ENCODE measurements at places on chromosomes 1 and 21.

DNA sequence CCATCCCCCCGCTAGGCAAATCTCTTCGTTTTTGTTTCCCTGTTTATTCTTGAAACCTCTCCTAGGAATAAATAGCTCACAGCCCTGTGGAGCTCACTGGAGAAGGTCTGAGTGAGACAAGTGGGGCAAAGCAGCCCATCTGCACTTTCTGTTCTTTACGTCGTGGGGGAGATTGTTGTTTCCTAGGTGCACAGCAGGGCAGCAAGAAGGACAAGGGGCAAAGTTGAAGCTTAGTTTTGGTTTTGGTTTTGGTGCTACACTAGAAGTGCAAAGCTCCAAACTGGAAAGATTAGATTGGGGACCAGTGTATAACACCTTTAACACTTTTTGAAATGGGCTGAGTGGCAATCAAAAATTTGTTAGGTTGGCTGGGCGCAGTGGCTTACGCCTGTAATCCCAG, 76.6 kb downstream of the GPR88 start:
- no peak for DNase-seq

- DNase-seq = no peak
Measured at GRCh38 chr1:227793948-227794816, 21.3 kb upstream of the PRSS38 start.

DNA sequence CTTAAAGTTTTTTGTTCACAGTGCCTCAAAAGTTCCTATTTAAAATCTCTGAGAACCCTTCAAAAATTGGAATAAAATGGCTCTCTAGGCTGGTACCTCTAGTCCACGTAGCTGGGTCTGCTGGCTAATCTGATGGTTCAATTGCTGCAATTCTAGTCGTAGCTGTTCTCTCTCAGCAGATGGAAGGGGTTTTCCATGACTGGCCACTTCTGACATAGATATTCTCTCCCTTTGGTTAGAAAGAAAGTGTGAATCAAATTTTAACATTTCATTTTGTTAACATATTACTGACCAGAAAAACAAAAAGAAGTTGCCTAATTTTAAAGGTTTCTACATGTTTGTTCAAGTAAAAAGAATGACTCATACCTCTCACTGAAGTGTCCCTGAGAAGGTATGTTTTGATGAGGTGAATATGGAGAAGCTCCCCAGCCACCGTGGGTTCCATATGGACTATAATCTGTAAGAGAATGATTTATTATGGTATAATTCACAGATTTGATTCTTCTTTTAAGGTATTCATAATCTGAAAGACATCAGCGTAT, 29.3 kb upstream of the SERPINC1 start:
- DNase-seq = no peak

DNA sequence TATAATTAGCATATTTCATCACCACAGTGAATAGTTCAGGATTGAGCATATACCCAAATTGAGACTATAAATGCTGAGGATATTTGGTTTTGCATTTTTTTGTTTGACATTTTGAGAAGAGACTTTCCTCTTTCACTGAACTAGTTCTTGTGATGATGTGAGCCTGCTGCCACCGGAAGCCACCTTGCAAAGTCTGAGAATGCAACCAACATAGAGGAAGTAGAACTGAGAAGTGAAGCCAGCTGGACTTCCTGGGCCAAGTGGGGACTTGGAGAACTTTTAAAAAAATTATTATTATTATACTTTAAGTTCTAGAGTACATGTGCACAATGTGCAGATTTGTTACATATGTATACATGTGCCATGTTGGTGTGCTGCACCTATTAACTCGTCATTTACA, 102.3 kb downstream of the RPE65 start:
- no peak for DNase-seq

DNA sequence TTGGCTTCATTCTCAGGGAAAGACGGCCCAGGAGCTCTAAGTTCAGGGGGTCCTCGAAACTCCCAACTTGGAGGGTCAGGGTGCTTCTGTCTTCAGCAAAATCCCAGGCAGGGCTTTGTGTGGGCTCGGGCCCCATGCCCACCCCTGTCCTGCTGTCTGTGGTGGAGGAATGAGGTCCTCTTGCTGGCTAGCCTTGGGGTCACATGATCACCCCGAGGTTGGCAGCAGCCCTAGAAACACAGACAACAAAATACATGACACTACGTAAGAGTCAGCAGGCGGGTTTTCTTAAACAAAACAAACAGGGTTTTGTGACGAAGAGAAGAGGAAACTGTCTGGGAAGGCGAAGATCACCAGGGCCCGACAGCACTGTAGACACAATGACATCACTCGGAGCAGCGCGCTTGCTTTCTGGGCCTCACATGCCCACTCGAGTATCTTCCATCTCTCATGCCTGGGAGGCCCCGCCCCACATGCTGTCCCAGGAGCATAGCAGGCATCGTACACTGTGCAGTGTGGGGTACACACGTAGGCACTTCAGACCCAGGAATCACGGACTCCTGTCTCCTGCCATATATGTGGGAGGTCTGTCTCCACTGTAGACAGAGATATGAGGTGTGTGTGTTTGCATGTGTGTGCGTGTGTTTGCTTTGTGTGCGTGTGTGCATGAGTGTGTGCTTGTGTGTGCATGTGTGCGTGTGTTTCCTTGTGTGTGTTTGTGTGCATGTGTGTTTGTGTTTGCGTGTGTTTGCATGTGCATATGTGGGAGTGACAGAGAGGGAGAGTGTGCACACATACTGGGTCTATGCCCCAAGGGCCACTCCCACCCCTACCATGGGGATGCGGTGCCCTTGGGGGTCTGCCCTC, 94.7 kb downstream of the SIK1 start:
- no peak for DNase-seq

DNA sequence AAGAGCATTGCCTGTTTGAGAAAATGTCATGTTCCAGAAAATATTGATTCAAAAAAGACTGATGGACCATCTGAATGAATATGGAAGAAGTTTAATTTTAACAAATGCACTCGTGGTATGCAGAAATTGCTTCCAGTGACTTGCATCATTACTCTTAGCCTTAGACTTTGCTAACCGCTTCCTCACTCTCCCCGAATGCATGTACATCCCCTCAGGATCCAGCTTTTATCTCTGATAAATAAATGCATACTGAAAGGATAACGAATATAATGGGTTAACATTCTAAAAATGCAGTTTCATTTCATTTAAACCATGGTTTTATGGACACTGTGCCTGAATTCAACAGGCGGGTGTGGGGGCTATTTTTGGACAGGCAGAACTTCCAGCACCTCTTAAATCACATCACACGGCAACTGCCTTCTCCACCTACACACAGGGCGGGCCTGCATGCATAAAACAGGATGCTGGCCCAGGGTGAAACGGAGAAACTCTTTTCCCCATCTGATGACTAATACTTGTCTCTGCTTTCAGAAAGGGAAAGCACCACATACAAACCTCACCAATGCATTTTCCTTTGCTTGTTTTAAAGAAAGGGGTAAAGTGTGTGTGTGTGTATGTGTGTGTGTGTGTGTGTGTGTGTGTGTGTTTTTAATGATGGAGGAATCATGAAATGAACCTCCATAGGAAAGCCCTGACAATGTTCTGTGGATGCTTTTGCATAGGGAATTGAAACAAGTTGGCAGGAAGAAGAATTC, 48.7 kb downstream of the SPAG17 start:
- DNase-seq = peak; percentile 35

GRCh38 chr21:35345954-35346353, 296.9 kb upstream of the RUNX1 start:
- DNase-seq = no peak

GRCh38 chr1:172206256-172206655, 214.2 kb upstream of the C1orf105 start:
- no peak for DNase-seq

DNA sequence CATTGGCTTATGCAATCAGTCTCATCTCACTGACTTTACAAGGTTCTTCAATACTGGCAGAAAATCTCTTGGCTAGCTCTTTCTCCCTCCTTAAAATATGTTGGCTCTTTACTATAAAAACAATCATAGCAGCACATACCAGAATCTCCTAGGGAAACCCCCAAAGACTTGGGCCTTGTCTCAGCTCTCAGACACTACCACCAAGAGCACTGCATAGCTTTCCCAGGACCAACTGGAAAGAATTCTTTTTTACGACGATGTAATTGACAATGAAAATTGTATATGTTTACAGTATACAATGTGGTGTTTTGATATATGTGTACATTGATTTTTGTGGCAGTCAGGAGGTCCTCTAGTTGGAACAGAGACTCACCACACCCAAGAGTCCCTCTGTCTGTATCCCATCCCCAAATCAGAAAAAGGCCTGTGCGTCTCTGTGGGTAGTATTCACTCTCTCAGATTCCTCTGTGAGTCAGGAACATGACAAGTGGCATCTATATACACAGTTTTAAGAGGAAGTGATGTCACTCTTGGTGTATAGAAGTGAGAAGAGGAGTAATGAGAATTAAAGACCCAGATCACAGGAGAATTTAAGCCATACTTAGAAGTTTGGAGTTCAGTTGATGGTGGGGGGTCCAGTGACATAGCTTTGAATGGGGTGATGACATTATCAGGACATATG, 21.1 kb downstream of the SMAP2 start:
- no peak for DNase-seq

All from ACHN (cell line).